ENCODE measurements at places on chromosomes 1 and 21.

DNA sequence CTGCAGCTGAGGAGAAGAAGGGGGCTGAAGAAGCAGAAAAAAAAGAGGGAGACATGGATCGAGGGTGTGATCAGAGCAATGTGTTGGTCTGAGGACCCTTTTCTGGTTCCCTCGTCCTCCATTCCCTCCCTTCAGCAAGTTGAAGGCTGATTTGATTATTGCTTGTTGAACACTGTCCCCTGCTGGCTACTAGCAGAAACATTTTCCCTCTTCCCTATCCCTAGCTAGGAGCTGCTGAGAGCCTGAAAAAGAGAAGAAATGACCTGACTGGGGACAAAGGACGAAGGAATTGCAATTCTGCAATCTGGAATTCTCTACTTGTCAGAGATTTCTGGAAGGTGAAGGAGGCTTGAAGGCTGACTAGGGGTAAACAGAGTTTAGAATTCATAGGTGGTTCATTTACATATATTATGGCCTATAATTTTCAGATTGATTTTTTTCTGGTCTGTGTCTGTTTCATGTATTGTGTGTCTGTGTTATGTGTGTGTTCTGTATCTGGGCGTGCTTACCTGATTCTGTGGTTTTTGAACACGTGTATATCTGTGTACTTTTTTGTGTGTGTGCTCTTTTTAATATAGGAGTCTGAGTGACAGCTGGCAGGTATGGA is 9.8 kb downstream of the NHLH1 start:
- DNase-seq, result no peak

GRCh38 chr21:21384977-21385376 is 386.8 kb downstream of the NCAM2 start:
- no peak for DNase-seq

- DNase-seq, result no peak
Measured at GRCh38 chr1:27400082-27400962, 7.9 kb downstream of the GPR3 start.

- DNase-seq, result no peak
Measured at GRCh38 chr1:227318853-227319607, 738 bp upstream of the CDC42BPA start.

DNA sequence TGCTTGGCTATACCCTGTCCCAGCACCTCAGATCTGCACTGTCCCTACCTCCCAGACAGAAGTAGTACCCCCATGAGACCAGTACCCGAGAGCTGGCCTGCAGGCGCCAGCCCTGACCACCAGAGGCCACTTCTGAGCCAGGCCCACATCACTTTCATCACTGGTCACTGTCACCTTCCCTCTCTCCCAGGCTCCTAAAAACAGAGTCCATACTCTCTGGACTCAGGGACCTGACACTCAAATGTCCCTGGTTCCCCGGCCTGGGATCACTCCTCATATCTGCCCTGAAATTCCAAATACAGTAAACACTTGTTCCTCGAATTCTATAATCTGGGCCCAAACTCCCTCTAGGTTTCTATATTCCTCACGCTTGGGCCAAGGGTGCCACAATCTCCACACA is 18.7 kb downstream of the TMEM53 start:
- DNase-seq, result no peak

- no peak for DNase-seq
Measured at GRCh38 chr1:166062421-166063070, 104.3 kb downstream of the FAM78B start.

GRCh38 chr21:33249331-33250002 is 16.7 kb upstream of the IL10RB start:
- no peak for DNase-seq

DNA sequence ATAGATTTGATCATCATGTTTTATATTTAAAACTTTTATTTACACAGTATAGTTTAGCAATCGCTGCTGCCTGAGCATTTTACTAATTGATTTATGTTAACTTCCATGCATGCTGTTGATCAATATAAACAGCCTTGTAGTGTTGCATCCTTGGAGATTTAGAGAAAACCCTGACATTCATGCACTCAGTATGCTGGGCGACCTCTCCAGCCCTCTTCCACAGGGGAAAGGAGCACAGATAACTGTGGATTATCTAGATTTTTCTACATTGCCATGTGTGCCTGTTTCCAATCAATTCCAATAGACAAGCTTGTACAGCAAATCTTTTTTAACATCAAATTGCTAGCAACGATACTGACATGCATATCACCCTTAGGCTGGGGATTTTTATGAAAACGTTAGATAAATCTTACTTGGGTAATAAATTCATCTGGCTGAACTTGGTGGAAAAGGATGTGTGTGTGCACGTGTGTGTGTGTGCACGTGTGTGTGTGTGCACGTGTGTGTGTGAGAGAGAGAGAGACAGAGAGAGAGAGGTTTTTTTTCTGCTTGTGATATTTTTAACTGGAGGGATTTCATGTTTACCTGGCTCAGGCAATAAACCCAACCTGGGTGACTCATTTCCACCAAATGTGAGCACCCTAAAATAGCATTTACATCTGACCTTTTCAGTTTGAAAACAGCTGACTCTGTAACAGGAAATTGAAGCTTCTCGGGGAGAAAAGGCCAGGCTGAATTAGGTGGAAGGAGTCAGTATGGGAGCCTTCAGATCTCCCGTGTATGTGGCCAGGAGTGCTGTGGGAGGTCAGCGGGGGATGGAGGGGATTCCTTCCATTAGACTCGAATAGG is 339.8 kb downstream of the PRDM2 start:
- no peak for DNase-seq

GRCh38 chr21:16570856-16571255 is 841.1 kb downstream of the USP25 start:
- DNase-seq, result no peak

- DNase-seq, result no peak
Measured at GRCh38 chr1:198380275-198380674, 160.2 kb downstream of the ATP6V1G3 start.

- no peak for DNase-seq
Measured at GRCh38 chr21:14926186-14926585, 138.6 kb downstream of the NRIP1 start.

DNA sequence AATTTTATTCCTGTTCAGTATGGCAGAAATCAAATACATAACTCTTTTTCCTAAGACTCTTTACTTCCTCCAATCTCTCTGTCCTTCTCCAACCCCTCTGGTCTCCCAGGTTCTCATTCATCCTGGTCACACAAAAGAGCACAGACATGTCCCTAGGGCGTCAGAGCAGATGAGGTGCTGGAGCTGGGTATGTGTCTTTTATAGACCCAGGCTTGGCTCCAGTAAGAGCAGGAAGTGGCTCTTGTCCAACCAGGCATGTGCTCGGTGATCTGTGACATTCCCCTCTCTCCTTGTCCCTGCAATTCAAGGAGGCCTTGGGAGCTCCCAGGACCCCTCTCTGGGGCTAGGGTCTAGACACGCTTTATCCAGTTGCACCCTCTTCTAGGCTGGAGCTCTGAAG is 18.0 kb upstream of the LCE2D start:
- DNase-seq, result no peak

- DNase-seq, result no peak
Measured at GRCh38 chr1:225541383-225541782, 111.5 kb downstream of the ENAH start.

GRCh38 chr1:181985936-181986906 is 75.3 kb downstream of the ZNF648 start:
- DNase-seq, result no peak

DNA sequence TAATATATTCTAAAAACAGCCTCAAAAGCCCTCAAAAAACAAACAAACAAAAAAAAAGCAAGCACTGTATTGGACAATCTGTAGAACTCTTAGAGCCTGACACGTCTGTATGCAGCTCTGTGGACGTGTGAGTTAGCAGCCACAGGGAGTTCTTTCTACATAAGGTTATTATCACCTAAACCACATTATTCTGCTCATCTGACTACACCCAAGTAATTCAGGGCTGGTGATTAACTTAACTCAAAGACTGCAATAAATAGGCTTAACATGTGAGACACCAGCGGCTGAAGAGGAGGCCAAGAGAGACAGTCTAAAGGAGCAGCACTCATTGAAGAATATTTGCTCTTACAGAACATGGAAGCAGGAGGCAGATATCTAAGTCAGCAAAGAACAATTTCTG is 316.0 kb downstream of the VAV3 start:
- DNase-seq, result no peak

- DNase-seq, result no peak
Measured at GRCh38 chr1:62962014-62962812, 178.3 kb downstream of the ATG4C start.

GRCh38 chr1:203744075-203744972 is 20.7 kb upstream of the LAX1 start:
- no peak for DNase-seq

DNA sequence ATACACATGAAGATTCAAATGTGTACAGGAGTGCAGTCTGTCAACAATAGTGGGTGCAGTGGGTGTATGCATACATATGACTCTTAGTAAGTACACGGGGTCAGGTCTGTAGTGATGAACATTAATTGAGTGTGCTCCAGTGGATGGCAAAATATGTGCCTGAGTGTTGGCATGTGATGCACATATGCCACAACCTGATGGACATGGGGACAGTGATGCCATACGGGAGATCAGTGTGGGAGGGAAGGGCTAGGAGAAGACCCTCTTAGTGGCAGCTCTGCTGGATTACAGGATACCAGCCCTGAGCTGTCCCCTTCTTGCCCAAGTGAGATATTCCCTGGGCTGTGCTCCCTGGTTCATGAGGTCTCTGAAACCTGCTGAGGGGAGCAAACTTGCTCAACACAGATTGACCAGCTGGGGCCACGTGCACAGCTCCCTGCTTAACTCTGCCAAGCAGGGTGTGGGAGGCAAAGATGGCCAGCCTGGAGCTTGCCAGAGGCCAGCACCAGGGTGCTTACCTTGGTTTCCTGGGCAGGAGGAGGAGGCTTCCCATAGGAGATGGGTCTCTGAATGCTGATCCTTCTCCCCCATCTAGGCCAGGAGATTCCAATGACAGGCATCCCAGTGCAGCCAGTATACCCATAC is 2.2 kb downstream of the SHISA4 start:
- DNase-seq, result no peak

GRCh38 chr1:111803951-111804350 is 48.2 kb downstream of the DDX20 start:
- DNase-seq, result no peak

GRCh38 chr21:44018127-44018526 is 6.0 kb downstream of the TRAPPC10 start:
- no peak for DNase-seq

DNA sequence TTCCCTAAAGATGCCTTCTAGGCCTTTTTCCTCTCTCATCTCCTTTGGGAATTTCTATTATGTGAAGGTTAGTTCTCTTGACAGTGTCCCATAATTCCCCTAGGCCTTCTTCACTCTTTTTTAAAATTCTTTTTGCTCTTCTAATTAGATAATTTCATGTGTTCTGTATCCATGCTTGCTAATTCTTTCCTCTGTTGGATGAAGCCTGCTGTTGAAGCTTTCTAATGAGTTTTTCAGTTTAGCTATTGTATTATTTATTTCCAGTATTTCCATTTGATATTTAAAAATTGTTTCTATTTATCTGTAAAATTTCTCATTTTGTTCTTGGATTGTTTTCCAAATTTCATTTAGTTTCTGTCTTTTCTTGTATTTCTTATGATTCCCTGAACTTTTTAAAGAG is 28.5 kb upstream of the FAM163A start:
- DNase-seq, result no peak

DNA sequence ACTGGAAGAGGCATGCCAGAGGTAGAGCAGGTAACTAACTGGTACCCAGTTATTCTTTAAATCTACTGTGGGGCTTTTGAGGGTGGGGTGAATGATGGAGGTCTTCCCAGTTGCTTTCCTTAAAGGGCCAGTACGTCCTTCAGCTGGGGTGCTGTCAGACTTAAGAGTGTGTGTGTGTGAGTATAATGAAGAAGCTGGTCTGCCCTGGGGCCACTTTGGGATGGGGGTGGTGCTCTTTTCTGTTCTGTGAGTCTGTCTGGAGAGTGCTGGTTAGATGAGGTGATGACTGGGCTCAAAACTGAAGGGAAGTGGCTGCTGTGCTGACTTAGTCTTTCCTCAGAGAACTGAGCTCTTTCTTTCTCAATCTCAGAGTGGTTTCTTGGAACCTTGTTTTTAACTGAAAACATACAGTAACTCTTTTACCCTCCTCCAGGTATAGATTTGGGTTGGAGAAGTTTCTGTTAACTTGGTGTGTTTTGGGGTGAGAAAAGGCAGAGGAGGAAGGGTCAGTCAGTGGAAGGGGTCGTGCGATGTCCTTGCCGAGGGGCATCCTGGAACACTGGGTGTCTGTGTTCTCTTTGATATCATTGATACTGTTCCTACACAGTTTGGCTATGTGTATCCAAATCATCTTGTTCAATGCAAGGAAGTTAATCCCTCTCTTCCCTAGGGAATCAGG is 746 bp downstream of the MACF1 start:
- no peak for DNase-seq

Measured in stimulated activated CD8-positive, alpha-beta memory T cell treated with anti-CD3 and anti-CD28 coated beads, Interleukin-2, amount 100 ng/mL, for 1 hour (primary cell).